ENCODE measurements at places on chromosomes 2 and 18. TPM values are rescaled to one million over a fixed set of nuclear protein-coding genes. Genes with fewer than 3 reads are reported as not detected.

DNA sequence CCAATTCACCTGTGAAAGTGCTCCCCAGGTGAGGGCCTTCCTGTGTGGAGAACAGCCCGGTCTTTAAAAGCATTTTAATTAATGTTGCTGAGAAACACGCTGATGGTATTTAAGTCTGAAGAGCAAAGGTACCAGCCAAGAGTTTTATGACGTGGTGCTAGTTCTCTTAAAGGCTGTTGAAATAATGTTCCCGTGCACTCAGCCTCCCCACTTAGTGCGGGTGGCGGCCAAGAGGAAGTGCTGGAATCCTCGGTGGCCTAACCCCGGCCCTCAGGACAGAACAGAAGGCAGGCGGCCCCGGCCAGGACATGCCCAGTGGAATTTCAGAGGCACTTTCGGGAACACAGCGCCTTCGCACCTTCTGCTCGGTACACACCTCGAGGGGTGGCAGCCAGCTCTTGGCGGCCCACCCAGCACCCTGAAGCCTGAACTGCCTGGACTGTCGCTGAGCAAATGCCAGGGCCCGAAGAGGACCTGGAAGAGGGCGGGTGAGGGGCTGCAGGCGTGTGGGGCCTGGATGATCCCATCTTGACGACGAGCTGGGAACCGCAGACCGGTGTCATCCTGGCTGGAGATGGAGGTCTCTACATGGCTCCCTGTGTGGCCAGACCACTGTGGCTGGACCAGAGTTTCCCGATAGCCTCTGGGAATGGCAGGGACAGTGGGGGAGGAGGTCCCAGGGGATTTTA, 142.9 kb downstream of the ASB1 start:
- no peak for DNase-seq

- DNase-seq, result no peak
These were observed 9.8 kb downstream of the GEN1 start for GRCh38 chr2:17763641-17764333.

GRCh38 chr2:34660741-34661140, 1061.6 kb upstream of the FAM98A start:
- no peak for DNase-seq

DNA sequence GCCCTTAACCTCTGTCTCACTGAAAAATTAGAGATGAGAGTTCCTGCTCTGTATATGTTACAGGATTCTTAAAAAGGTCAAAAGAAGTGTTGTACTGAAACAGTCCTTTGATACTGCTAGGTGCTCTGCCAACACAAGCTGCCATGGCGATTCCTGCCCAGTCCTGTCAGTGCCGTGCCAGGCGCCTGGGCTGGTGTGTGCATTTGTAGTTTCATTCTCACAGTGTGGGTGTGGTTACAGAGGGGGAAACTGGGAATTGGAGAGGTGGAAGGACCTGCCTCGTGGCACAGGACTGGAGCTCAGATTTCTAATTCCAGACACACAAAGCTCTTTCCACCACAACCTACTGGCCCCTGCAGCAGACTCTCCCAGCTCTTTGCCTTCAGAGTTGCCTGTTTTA, 122.3 kb upstream of the RAB6C start:
- no peak for DNase-seq

DNA sequence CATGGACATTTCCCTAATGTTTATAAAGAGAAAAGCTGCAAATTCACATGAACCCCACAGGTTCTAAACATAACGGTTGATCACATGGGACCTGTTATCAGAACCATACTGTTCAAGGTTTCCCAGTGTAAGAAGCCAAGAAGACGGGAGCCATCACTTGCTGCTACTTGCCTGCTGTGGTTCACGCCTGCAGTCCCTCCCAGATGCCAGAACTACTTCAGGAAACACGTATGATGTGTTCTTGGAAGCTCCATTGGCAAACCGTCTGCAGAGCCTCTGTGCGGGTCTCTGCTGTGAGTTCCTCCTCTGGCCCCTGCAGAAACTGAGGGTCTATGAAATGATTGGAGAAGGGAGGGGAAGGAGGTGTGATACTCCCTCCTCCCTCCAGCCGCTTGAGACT, 75.2 kb downstream of the CABLES1 start:
- DNase-seq, result no peak

GRCh38 chr2:18752022-18752493, 162.7 kb upstream of the NT5C1B start:
- DNase-seq, result no peak

DNA sequence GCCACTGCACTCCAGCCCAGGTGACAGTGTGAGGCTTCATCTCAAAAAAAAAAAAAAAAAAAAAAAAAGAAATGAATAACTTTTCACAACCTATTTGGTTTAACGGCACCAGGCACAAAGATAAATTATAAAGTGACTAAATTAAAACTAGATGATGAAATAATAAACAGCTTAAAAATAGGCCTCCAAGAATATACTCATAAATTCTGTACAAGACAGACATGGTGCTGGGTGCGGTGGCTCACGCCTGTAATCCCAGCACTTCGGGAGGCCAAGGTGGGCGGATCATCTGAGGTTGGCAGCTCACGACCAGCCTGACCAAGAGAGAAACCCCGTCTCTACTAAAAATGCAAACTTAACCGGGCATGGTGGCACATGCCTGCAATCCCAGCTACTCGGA, 19.7 kb downstream of the USP34 start:
- no peak for DNase-seq

DNA sequence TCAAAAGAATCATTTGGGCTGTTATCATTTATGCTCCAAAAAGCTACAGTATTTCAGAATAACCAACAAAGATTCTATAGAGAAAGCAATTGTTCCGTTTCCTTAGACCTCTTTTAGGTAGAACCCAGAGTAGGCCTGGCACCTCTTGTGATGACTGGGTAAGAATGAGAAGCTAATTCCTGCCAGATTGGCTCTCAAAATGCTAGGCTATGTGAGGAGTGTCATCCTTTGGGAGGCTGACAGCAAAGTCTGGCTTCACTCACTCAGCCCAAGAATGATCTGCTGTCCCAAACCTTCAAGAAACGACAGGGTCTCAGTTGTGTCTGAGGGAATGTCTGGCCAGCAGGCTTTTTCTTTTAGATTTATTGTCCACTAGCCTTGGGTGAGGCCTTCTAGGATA, 4.5 kb downstream of the CERS6 start:
- no peak for DNase-seq

- peak; percentile 21 for DNase-seq
These were observed 48.6 kb downstream of the SMAD2 start for GRCh38 chr18:47881752-47882455.

DNA sequence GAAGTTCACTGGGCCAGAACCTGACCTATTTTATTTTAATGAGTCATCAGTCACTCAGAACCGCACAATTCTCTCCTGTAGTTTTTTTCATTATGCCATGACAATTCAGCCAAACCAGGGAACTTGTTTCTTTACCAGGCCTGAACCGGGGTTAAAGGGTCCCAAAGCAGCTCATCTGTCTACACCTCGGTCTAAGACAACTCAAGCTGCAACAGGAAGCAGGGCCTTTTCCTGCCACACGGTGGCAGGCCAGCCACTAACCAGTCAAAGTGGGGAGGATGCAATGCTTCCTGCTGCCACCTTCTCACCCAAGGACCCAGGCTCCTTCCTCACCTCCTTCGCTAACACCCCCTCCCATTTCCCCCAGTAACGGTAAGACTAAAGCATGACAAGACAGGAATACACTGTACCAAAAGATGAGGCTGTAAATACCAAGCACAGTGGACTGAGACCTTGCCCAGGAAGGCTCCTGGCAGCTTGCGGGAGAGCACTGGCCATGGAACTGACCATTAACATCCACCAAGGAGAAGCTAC, 56.7 kb upstream of the ACKR3 start:
- peak; percentile 22 for DNase-seq

GRCh38 chr2:11631462-11631861, 38.5 kb downstream of the NTSR2 start:
- peak; percentile 25 for DNase-seq

- peak; percentile 34 for DNase-seq
These were observed 5.4 kb downstream of the ITGAV start for GRCh38 chr2:186595219-186595618.

- DNase-seq, result no peak
These were observed 83.4 kb downstream of the PDK1 start for GRCh38 chr2:172639256-172639655.

DNA sequence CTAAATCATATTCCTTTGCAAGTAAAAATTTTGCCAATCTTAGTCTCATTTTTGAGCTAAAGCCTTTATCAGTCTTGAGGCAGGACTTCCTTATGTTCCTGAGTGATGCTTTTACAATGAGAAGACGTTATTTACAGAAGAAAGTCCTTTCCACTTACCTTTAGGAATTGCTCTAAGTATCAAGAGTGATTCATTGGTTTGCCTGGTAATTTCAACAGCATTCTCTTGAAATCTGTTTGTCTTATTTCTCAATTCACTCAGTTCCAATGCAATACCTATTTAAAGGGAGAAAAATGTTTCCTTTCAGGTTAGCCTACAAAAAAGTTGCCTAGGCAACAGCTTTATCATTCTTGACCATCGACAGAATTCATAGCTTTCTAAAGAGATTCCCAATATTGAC, 137.2 kb downstream of the LAMA1 start:
- no peak for DNase-seq

- no peak for DNase-seq
These were observed 128.7 kb downstream of the TXNL1 start for GRCh38 chr18:56509656-56510055.

GRCh38 chr2:205358351-205358815, 323.9 kb upstream of the NRP2 start:
- DNase-seq, result no peak

- peak; percentile 41 for DNase-seq
These were observed 42.8 kb downstream of the ITSN2 start for GRCh38 chr2:24317491-24317920.

DNA sequence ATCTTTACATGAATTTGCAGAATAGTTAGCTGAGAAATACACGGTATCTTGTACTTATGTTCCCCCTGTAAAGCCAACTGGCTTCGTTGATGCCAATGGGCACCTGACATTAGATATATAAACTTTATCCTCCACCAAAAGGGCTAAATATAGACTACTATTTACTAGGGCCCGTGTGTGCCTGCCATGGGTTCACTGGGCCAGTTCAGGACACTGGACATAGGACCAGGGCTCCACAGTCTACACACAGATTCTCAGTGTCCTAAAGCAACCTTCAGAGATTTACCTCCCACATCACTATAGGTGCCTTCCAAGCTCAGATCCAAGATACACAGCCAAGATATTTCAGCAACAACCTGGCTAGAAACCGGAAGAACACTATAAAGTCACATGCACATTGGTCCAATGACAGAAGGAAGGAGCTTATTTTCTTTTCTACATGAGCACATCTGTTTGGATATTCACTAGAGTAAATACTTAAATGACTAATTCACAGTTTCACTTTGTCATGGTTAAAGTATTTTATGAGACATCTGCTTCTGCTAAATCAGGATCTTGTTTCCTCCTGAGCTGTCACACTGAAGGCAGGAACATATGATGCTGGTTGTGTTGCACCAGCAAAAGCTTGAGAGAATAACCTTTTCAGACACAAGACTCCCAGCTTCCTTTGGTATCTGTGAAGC, 95.1 kb downstream of the MYO5B start:
- DNase-seq, result peak; percentile 95

The TRAF3IP1 gene
- total RNA-seq, result 8.5 TPM

The GLI2 gene
- total RNA-seq, result 0.64 TPM

The ADAM23 gene
- total RNA-seq, result 3.1 TPM

The SUPT7L gene
- 19.8 TPM for total RNA-seq

The RGPD4 gene
- total RNA-seq, result not detected

The AOX1 gene
- 43.0 TPM for total RNA-seq

The CCDC68 gene
- 1.1 TPM for total RNA-seq

The ANKRD30B gene
- 1.1 TPM for total RNA-seq

All from LHCN-M2 (cell line).